Inflammatory macrophage treated with lipopolysaccharide for 4 hours (primary cell): ENCODE measurements at places on chromosomes 2 and 18.

DNA sequence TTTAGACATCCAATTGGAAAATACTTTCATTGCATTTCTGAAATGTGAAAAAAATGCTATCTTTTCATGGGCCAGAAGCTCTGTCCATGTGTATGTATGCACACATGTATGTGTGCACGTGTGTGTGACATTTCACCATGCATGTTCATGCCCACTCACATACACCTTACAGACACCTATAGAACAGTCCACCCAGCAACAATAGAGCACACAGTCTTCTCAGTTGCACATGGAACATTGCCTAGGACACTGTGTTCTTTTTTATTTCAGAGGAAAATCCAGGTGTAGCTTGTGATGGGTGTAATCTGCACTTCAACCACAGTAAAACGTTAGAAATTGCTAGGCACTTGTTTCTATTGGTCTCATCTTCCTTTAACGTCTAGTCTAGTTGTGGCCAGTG, 114.8 kb upstream of the RGPD4 start:
- no peak for DNase-seq

DNA sequence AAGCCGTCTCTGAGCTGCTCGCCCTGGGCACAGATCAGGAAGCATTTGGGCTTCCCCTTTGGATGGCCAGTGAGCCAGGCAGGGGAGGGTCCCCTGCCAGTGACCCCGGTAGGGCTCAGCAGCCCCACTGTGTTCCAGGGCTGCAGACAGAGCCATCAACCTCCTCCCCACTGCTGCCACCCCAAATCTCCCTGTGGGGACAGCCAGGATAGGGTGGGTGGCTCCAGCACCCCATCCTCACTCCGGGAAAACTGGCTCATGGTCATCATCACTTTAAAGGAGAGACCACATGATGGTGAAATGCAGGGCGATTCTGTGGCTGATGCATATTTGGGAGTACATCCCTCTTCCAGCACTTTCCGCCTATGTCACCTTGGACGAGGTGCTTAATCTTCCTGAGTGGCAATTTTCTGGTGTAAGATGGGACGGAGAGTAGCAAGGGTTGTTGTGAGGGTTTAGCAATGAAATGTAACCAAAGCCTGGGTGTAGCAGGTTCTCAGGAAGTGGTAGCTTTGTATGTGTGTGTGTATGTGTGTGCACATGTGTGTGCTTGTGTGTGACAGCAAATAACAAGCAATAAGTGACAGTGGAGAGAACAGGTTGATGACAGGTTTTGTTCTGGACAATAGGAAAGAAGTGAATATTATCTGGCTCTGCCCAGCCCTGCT, 61.8 kb downstream of the ACAA2 start:
- DNase-seq: no peak

GRCh38 chr2:101446869-101447268, 28.0 kb downstream of the RFX8 start:
- peak; percentile 83 for DNase-seq

- no peak for DNase-seq
Measured at GRCh38 chr18:24989760-24990593, 362.0 kb downstream of the ZNF521 start.

DNA sequence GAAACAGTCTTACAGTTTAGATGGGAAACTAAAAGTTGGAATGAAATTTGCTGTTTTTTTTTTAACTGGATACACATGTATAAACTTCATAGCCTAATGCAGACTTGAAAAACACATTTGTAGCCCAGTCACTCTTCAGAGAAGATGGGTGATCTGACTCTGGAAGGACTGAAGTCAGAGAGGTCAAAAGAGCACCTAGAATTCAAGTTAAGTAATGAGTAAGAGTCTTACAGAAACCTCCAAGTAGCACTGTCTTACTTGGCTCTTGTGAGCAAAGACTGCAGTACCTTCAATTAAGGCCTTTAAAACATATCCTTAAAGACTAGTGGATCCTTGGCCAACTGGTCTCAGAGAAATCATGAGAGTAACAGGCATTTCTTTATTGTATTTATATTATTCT, 41.9 kb downstream of the TRAPPC8 start:
- no peak for DNase-seq

DNA sequence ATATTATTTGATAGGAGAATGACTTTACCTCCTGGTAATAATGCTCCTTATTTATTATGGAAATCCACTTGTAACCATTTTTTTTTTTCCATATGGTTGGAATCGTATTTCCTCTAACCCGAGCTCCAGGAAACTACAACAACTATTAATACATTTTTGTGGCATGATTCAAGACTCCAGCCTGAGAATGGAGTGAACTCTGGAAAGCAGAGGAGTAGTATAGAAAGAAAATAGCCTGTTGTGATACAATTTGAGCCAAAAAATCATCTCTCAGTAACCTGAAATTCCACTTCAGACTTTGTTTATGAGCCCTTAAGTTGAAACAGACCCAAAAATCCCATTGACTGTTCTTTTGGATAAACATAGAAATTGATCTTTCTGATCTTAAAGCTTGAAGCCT, 921.1 kb downstream of the SOCS6 start:
- DNase-seq: no peak

GRCh38 chr2:207876842-207877535, 107.3 kb upstream of the FZD5 start:
- peak; percentile 32 for DNase-seq

DNA sequence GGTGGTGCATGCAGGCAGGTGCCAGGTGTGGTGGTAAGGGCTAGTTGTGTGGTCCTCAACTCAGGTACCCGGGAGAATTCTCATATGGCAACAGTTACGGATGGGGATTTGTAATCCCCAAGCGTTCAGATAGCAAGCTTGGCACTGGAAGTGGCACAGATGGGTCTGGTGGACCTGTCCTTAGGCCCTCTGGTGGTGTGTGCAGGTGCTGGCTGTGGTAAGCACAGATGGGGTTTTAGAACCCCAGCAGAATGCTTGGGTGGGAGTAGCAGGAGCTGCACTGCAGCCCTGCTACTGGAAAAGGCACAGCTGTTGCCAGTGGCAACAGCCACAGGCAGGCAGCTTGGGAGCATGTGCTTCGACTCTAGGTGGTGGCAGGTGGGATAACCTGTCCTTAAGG, 948.2 kb upstream of the FAM98A start:
- no peak for DNase-seq

DNA sequence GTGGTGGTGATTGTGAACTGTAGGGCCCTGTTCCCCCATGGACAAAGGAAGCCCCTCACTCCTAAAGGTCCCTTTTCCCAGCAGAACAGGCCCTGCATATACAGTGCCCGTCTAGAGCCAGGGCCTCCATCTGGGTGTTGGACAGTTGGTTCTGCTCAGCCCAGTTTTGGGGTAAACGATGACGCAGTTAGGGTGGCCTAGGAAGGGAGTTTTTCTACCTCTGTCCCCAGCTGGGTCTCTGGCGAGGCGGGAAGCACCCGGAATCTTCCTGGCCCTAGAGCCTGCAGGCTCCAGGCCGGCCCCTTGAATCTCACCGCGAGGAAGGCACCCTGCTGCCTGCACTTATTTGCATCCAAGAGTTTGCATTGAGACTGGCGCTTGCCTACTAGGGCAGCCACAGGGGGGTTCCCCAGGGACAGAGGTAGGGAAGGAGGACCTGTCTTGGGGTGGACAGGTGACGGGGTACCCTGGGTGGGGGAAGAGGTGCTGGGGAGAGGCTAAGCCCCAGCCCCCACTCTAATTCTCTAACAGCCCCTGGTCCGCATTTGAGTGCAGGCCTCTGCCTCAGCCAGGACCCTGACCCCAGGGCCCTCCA, 529 bp upstream of the MTA3 start:
- no peak for DNase-seq

GRCh38 chr2:120109186-120110061, 96.5 kb downstream of the EPB41L5 start:
- peak; percentile 81 for DNase-seq

- DNase-seq: no peak
Measured at GRCh38 chr2:147549054-147549453, 295.8 kb upstream of the ACVR2A start.

DNA sequence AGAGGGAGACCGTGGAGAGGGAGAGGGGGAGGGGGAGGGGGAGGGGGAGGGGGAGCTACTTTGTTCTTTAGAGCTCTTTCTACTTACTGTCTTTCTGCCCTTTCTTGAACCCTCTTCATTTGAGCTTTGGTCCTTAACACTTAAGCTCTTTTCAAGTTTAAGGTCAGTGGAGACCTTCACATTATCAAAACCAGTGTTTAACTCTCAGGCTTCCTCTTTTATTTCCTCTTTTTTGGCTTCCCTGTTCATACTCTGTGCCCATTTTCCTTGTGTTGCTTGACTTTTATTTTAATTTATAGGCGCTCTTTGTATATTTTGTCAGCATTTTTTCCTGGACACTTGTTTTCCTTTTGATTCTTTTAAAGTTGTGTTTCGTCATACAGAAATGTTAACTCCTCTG, 37.1 kb downstream of the ACSL3 start:
- DNase-seq: peak; percentile 42

DNA sequence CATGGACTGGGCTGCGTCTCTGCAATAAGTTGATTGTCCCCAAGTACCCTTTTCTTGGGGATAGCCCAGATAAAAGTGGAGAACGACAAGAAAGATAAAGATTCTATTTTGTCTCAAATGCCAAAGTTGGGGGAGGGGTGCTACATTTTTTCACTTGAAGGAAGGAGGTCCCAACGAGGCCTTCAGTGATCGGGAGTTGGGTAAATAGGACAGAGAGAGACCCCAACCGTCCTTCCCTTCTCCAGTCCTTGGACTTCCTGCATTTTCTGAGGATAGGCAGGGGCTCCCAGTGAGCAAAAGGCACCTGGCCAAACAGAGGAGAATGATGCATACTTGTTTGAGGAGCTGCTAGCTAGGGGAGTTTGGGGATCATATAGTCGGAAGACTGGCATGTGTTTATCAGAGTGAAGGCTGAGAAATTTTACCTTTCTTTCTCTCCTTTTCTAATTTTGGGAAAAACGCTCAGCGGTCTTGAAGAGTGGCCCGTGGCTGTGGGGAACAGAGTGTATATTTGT, 3.5 kb upstream of the EN1 start:
- DNase-seq: no peak

DNA sequence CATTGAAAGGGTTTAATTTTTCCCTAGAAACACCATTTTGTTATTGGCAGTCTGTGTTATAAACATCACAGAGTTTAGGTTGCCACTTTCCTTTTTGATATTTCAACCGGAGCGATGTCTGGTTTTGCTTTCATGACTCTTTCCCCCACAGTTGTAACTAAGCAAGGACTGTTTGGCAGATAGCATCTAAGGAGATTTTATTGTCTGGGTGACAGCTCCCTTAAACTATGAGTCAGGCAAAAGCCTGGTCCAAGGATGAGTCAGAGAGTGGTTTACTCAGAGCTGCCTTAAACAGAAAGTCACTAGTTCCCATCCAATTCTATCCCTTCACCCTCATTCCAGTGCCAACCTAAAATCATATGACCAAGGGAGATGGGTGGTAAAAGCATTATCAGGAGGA, 341.6 kb upstream of the VWC2L start:
- no peak for DNase-seq

GRCh38 chr18:394987-395362, 105.5 kb downstream of the COLEC12 start:
- DNase-seq: no peak

DNA sequence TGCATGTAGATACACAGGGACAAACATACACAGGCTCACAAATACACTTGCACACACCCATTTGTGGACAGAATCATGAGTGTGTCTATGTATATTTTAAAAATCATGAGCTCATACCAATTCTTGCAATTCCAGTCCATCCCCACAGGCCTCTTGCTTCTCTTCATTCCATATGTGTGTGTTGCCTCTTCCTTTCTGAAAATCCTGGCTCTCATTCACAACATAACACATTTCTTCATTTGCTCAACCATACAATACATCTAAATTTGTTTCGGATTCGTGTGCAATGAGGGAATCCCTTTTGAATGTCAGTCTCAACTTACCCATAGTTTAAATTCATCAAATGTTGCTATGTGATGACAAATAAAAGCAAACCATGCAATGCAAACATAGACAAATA, 51.4 kb downstream of the GNAL start:
- no peak for DNase-seq
